ENCODE measurements at places on chromosomes 11 and 22. TPM values are rescaled to one million over a fixed set of nuclear protein-coding genes. Genes with fewer than 3 reads are reported as not detected.

The IGLL1 gene
- total RNA-seq: not detected

The PHF21B gene
- total RNA-seq: not detected

The ZBTB44 gene
- 33.9 TPM for total RNA-seq

The TBC1D10A gene
- 38.9 TPM for total RNA-seq

The FZD4 gene
- not detected for total RNA-seq

The FIBIN gene
- not detected for total RNA-seq

The MMP13 gene
- total RNA-seq: not detected

The MCAM gene
- 16.5 TPM for total RNA-seq

The C22orf42 gene
- total RNA-seq: not detected

The SHANK2 gene
- not detected for total RNA-seq

- DNase-seq: no peak
Measured at GRCh38 chr11:129089279-129089678, 102.8 kb downstream of the ARHGAP32 start.

- no peak for DNase-seq
Measured at GRCh38 chr11:74694136-74694930, 36.9 kb downstream of the CHRDL2 start.

GRCh38 chr22:26367402-26368245 is 61.4 kb upstream of the ASPHD2 start:
- DNase-seq: peak; percentile 58

- peak; percentile 89 for DNase-seq
Measured at GRCh38 chr11:118338637-118339061, 3.9 kb downstream of the CD3D start.

DNA sequence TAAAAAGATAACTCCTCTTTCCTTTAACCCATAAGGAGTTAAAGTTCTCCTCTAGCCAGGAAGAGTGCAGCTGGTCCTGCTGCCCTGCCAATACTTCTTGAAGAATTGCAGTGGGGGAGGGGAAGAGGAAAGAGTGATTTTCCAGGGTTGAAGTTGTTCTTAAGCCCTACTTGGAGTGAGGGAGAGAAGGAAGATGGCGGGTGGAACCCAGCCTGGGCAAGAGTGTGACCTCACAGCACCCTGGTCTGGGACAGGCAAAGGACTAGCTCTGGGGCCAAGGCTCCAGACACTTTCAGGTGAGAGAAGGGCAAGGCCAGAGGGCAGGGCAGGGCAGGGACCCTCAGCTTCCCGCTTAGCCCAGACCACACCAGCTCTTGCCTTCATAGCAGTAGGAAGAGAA is 6.6 kb downstream of the TNKS1BP1 start:
- no peak for DNase-seq

DNA sequence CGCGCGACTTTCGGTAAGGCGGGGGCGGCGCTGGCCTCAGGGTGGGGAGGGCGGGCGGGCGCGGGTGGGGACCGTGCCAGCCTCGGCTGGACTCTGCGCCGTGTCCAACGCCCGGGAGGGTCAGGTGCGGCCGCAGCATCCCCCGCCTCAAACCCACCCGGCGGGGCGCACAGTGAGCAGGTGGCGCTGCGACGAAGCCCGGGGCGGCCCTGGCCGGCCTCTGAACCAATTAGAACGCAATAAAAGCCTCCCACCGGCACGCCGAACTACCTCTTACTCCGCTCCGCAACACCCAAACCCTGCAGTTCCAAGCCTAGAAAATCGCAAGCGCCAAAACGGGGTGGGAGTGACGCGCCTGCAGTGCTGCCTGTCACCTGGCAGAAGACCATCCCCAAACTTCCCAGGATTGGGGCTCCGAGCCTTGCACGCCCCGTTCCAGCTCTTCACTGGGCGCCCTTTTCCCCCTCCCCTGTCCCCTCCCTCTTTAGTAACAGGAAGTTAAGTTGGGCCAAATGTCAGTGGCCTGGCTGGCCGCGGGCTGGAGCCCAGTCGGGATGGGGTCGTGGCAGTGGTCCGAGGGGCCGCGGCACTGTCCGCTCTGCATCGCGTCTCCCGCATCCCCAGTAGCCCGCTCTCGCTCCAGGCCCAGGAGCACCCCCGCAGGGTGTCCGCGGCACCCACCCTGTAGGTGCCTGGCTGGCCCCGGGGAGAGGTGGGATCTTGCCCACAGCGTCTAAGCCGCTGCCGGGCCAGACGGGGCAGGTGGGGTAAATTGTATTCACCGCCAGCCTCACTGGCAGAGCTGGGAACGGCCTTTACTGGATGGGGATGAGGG is 541 bp downstream of the MICAL2 start:
- DNase-seq: peak; percentile 25

DNA sequence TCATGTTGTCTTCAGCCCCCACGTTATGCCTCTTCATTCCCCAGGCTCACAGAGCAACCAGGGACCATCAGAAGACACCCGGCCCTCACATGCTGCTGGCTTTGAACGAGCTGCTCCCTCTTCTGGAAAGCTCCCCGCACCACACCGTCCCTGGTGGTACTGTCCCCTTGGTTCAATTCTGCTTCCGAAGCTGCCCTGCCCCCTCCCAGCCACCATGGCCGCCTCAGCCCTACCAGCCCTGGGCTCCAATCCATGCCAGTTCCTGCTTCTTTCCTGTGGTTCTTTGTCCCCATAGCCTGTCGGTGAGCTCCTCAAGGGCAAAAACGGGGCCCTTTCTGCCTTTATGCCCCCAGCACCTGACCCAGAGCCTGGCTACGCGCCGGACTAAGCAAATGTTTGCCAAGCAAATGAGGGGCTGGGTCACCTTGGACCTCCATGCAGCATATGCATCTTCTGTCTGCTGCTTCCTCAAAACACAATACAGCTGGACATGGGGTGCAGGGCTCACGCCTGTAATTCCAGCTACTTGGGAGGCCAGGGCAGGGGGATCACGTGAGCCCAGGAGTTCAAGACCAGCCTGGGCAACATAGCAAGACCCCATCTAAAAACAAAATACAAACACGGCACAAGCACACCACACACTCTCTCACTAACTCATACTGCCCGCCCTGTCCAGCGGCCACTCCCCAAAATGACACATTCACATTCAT is 21.3 kb downstream of the TNKS1BP1 start:
- no peak for DNase-seq

GRCh38 chr22:31378123-31378522 is 21.3 kb upstream of the DRG1 start:
- DNase-seq: no peak

DNA sequence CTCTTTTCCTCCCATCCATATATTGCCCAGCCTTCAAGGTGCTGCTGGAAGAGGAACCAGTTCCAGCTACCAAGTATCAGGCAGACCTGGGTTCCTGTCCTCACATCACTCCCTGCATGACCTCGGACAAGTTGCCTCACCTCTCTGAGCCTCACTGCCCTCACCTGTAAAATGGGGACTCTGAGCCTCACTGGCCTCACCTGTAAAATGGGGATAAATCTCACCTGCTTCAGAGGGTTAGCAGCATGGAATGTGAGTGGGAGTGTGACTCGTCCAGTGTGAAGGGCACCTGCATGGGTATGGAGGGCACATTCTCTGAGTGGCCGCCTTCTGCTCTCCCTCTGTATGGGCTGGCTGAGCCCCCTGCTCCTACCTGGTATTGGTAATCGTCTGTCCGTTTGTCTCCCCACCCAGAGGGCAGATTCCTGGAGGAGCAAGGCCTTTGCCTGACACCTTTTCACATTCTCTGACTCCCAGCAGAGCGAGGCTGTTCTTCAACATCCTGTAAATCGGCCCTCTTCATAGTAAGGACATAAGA is 3.7 kb downstream of the GRIK4 start:
- DNase-seq: no peak

DNA sequence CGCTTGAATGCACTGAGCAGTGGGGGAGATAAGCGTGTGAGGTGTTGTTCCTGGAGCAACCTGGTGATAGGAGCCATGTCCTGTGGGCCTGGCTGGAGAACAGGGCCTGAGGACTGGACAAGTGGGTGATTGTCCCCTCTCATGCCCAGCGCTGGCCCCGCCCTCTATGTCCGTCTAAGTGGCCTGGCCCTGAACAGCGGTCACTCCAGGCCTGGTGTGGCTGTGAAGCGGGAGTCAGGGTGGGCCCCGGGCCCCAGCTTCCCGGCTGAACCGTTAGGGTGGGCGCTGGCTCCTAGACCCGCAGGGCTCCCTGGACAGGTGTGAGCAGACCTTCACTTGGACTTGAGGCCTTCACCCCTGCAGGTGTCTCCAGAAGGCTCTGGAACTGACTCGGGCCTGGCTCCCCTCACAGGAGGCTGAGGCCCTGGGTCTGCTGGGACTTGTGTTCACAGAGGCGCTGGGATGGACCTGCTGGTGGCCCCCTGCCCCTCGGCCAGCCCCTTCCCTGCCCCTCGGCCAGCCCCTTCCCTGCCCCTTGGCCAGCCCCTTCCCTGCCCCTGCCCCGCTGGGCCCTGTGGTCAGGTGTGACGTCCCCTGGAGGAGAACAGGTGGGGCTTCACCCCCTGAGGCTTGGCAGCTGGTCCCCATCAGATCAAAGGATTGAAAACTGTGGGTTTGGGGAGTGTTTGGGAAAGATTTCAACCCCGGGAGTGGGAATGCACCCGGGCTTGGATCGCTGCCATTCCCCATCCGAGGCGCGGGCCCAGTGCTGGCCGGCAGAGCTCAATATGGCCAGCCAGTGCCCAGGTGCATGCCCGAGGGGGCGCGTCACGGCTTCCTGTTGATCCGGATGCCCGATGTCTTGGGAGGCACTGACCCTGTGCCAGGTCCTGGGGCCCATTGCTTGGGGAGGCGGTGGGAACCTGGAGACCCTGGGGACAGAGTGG is 3.2 kb upstream of the MUC6 start:
- no peak for DNase-seq

- peak; percentile 96 for DNase-seq
Measured at GRCh38 chr22:37229805-37230672, 14.0 kb downstream of the RAC2 start.

- DNase-seq: no peak
Measured at GRCh38 chr22:24025475-24025874, 14.4 kb downstream of the CABIN1 start.

DNA sequence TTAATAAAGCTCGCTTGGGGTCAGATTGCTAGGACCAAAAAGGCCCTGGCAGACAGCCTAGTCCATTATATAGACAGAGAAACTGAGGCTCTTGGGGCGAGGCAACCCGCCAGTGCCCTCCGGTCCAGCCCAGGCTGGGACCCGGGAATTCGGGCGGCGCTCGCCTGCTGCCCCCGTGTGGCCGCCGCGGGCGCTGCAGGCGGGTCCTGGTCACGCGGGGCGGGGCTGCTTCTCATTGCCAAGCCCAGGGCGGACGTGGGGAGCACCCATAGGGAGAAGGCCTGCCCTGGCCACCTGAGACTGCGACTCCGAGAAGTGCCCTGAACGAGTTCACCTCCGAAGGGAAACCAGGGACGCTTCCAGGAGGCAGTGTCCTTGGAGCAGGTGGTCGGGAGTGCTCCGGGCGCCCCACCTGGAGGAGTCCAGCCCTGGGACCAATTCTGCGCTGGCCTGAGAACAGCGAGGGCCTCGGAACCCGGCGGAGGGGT is 36.0 kb upstream of the CSNK1E start:
- DNase-seq: peak; percentile 54

GRCh38 chr11:74673693-74674360 is 57.4 kb downstream of the CHRDL2 start:
- DNase-seq: no peak

DNA sequence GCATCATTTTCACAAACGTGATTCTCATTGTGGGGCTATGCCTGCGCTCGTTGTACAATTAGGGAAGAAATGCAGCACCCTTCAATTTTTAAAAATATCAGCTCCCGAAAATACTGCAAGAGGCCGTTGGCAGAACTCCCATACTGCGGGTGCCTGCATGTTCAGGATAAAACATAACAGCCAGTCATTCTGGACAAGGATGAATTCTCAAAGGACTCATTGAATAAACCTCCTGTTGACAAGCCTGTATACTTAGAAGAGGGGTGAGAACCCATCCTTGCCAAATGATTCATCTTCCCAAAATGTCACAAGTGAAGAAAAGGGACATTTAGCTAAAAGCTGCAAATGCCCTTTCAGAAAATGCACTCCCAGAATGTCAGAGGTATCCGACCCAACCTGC is 141.9 kb downstream of the CSNK2A3 start:
- DNase-seq: no peak

GRCh38 chr11:16126362-16126761 is 230.0 kb downstream of the SOX6 start:
- DNase-seq: no peak

GRCh38 chr11:72379384-72380131 is 54.8 kb downstream of the CLPB start:
- no peak for DNase-seq

GRCh38 chr11:120931057-120931779 is 92.7 kb upstream of the TBCEL start:
- DNase-seq: no peak

DNA sequence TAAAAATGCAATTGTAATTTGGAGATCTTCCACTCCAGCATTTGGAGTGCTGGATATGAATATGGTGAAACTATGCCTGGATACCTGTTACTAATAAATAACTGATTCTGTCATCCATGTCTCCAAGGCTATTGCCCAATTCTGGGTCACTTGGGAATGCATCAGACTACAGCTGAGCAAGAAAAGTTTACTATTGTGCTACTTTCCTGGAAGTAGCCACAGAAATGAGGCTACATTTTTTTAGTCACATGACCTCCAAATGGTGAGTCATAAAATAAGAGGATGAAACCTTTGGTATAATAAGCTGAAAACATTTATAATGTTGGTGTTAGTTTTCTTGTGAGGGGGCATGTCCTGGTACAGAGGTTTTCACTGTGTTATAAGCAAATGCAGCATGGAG is 44.4 kb downstream of the DCDC1 start:
- no peak for DNase-seq

- DNase-seq: peak; percentile 56
Measured at GRCh38 chr22:39556970-39557841, 13.3 kb upstream of the CACNA1I start.

DNA sequence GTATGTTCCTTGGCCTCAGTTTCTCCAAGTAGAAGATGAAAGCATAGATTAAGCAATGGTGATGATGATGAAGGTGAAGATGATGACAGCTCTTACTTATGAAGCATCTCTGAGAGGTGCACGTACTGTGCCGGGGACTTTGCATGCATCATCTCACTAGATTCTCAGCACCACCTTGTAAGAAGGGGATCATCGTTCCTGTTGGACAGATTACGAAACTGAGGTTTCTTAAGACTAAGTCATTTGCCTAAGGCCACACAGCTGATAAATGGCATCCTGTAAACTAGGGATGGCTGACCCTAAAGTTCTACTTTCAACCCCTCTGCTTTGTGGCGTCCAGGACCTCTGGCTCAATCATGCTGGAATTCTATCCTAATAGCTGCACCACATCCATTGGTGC is 8.7 kb downstream of the MS4A15 start:
- no peak for DNase-seq

DNA sequence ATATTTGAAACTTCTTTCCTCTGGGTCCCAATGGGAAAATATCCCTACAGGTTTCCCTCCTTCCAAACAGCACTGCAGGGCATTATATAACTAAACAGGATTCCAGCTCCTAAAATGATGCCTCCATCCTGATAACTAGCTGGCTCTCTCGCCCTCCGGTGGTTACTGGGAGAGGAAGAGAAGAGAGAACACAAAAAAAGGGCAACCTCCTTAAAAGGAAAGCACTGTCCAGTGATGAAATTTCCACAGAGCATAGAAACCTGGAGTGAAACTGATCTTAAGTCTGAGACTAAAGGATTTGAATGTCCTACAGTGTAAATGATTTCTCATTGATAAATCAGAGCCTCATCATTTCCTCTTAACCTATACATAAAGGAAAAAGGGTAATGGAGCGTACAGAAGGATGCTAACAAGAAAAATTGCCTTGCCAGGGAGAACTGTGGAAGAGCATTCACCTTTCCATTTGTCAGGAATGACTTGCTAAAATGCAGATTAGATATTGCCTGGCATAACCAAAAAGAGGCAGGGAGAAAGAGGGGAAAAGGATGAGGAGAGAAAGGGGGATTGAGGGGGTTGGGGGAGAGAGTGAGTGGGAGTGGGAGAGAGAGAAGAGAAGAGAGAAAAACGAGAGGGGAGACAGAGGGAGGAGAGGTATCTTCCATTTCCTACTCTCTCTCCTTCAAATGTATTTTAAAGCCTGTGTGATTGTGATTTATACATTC is 121.3 kb downstream of the APOL5 start:
- DNase-seq: no peak

Data from CD4-positive, alpha-beta T cell (primary cell).